ENCODE measurements at places on chromosomes 2 and 18.
A peak's percentile ranks its signal among the peaks of the same experiment; 100 is the strongest.

DNA sequence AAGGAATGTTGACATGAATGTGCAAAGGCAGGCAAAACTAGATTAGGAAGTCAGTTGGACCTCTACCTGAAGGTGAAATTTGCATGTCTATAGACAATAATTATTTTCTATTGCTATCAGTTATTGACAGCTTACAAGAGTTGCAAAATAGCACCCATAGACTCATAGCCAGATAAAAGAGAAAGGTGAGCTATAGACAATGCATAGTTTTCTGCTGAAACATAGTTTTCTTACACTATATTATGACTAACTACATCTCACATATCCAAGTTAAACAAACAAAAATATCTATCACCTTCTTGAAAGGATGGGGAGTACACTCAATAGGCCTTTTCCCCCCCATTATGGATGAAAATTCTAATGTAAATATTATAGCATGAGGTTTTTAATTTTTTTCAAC, 305.0 kb downstream of the PTH2R start:
- DNase-seq = no peak

GRCh38 chr2:199405241-199405640, 52.5 kb downstream of the SATB2 start:
- peak; percentile 22 for DNase-seq

- DNase-seq = no peak
These were observed 6.0 kb downstream of the MEIS1 start for GRCh38 chr2:66440708-66441497.

GRCh38 chr2:233209117-233209532, 42.3 kb upstream of the ATG16L1 start:
- no peak for DNase-seq

GRCh38 chr18:35868915-35869314, 103.6 kb upstream of the RMP24 start:
- no peak for DNase-seq

DNA sequence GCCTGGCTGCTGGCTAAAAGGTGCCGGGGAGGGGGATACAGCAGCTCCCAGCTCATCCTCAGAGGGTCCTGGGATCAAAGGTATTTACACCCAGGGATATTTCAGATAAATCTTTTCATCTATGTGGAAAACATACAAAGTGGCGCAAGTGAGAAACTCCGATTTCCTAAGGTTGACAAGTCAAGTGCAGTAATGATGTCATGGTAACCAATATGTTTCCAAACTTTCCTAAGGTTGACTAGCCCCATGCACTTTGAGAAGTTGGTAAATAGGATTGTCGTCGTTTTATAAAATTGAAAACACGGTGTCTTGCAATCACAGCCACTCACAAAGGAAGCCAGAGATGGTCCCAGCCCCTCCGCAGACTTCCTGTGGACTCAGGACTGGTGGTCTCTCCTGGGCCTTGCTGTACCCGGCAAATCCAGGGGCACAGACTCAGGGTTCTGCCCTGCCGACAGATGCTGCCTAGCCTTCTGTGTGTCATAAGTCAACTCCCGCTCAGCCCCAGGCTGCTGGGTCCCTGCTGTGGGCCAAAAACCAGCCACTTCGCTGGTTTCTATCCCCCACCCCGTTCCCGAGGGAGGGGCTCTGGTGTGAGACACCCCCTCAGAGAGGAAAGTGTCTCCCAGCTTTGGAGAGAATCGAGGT, 111.2 kb upstream of the PPP1CB start:
- no peak for DNase-seq

DNA sequence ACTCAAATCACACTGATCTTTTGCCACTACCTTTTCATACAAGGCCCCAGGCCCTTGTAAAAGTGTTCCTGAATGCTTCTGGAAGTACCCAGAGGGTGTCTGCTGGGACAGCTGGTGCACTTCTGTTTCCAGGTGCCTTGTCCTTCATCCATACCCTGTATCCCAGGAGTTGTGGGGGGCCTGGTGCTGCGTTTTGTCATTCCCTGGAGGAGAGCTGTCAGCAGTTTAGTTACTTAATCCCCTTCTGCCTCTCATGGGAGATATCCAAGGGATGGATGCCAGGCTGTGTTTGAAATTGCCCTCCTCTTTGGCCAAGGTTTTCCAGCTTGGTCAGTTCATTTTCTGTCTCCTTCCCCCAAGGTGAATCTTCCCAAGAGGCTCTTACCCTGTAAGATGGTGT, 158.3 kb downstream of the WDSUB1 start:
- no peak for DNase-seq

GRCh38 chr2:28588292-28588670, 92.4 kb downstream of the PLB1 start:
- no peak for DNase-seq

- peak; percentile 17 for DNase-seq
These were observed 709.6 kb downstream of the SOCS6 start for GRCh38 chr18:70998490-70998889.

- DNase-seq = peak; percentile 14
These were observed 320.9 kb upstream of the ETAA1 start for GRCh38 chr2:67076239-67076624.

GRCh38 chr2:26471766-26472706, 5.9 kb downstream of the OTOF start:
- no peak for DNase-seq

- no peak for DNase-seq
These were observed 56.6 kb downstream of the STK39 start for GRCh38 chr2:168190590-168191336.

DNA sequence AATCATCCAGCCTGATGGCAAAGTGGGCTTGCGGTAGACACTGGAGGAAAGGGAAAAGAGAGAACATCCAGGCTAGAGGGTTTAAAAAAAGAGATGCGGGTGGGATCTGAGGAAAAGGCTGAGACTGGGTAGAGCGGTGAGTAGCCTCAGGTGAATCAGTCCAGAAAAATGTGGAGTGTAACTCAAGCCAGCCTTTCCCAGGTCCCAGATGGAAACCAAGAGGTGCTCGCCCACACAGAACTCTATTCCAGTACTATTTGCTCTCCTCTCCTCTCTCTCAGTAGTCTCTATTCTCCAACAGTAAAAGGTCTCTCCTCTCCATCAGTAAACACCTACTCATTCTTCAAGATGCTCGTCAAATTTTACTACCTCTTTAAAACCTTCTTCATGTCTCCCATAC, 38.3 kb upstream of the NRP2 start:
- no peak for DNase-seq

- DNase-seq = no peak
These were observed 218.1 kb downstream of the WDR7 start for GRCh38 chr18:56869189-56869777.

DNA sequence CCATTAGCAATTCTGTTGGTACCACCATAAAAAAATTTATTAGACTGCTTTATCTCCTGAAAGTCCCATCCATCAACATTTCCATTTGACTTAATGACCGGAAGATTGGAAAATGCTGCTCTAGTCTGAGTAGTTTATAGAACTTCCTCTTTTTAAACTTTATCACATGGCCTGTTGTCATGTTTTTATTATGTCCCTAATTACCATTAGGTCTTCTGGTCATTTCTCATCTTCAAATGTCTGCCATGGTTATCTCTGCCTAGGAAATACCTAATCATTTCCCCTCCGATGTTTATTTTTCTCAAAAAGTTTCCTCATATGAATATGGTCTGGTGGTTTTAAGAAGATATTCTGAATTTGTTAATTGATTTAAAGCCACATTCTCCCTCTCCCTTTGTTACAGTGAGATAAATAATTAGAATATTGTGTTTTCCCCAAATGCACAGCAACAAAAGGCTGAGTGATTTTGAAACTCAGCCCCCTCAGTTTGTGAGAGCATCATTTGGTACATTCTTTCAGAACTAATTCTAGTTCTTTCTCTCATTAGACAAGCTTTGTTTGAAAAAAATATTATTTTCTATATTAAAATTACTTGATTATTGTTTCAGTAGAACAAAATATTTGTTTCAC, 317.1 kb upstream of the ST6GAL2 start:
- DNase-seq = no peak
